CD4-positive, alpha-beta T cell treated with Interleukin-4 for 4 hours (primary cell): ENCODE measurements at places on chromosomes 1 and 21.

DNA sequence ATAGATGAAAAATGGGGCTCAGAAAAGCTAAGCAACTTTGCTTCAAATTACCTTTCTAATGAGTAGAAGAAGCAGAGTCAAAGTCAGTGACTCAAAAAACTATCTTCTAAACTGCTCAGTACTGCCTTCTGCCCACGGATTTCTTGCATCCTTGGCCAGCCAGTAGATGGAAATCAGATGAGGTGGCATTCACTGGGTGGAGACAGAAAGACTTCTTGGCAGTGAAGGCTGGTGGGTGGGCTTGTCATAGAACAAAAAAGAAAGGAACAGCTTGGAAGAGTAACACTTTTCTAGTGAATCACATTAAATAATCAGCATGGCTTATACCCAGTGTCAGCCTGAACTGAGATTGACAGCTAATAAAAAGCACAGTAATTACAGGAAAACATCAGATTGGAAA is 170.7 kb downstream of the ST6GALNAC5 start:
- DNase-seq = no peak

DNA sequence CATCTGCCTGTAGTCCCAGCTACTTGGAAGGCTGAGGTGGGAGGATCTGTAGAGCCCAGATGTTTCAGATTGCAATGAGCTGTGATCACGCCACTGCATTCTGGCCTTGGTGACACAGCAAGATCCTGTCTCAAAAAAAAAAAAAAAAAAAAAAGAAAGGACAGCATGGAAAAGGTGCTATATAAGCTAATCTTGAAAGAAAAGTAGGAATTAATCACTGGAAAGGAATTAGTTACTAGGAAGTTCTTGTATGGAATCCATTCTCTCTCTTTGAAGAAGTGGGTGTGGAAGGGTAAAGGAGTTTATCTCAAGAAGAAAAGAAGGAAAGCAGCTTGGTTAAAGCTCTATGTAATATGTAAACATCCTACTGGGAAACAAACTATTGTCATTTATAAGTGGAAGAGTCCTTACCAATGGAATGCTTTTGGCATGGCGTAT is 339.2 kb downstream of the DPYD start:
- DNase-seq = no peak

GRCh38 chr1:7893529-7894180 is 40.8 kb upstream of the UTS2 start:
- no peak for DNase-seq

GRCh38 chr1:199160521-199161318 is 521.9 kb downstream of the PTPRC start:
- no peak for DNase-seq

- DNase-seq = no peak
Measured at GRCh38 chr1:211684791-211685190, 9.4 kb upstream of the NEK2 start.

- DNase-seq = no peak
Measured at GRCh38 chr1:82517586-82517985, 716.9 kb downstream of the ADGRL2 start.
